ENCODE measurements at places on chromosomes 1 and 21.

- no peak for DNase-seq
- H3K36me3 ChIP-seq: no peaks in the 10 kb centered on the region
- no peaks in the 10 kb centered on the region for H3K27me3 ChIP-seq
These were observed 88.5 kb upstream of the DAB1 start for GRCh38 chr1:57512386-57512785.

DNA sequence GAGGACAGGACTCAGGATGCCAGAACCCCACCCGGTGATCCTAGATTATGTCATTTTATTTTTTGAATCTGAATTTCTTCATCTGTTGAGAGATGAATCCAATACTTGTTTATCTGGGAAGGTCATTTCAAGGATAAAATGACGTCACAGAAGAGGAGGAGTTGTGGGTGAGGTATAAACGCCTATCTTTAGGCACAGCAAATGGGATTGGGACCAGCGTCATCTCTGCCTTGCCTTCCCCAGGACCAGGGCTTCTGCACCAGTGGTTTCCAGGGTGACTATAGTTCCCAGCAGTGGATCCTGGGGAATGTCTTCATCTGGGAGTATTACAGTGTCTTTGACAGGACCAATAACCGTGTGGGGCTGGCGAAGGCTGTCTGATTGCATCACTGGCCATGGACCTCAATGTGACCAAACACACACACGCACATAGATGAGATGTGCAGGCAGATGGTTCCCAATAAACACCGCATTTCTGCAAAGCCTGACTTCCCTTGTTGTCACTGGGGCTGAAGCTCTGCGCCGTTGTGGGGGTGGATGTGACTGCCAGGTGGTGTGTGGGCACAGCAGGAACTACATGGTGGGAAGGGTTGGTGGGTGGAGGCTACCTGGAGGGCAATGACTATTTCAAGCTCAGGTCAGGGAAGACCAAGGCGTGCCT, 28.1 kb downstream of the KCNA10 start:
- no peaks in the 10 kb centered on the region for H3K36me3 ChIP-seq
- no peak overlapping the region for H3K4me3 ChIP-seq
- no peaks in the 10 kb centered on the region for H3K27me3 ChIP-seq
- DNase-seq: no peak
- H3K4me1 ChIP-seq: peaks cover 13% of the 10 kb centered on the region
- H3K27ac ChIP-seq: no peak overlapping the region

GRCh38 chr1:93433407-93433961, 14.4 kb upstream of the FNBP1L start:
- H3K27me3 ChIP-seq: no peaks in the 10 kb centered on the region
- DNase-seq: no peak
- H3K4me3 ChIP-seq: no peak overlapping the region
- no peaks in the 10 kb centered on the region for H3K36me3 ChIP-seq

GRCh38 chr1:53325326-53326087, 2.4 kb downstream of the LRP8 start:
- peaks cover 27% of the 10 kb centered on the region for H3K4me1 ChIP-seq
- H3K4me3 ChIP-seq: peak overlapping the region; percentile 17
- no peak overlapping the region for H3K27ac ChIP-seq

DNA sequence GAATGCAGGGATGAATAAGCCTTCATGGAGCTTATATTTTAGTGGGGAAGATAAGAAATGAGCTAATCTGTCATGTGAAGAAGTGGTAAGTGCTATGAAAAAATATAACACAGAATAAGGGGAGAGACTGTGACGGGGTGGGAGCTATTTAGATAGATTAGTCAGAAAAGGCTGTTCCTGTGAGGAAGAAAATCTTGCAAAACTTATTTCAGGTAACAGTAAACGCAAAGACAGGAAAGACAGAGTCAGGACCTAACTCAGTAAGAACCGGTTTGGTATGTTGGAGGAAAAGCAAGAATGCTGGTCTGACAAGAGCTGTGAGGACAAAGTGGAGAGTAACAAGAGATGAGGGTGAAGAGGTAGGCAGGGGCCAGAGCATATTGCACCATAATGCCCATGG, 22.0 kb downstream of the GNAI3 start:
- no peak overlapping the region for H3K27ac ChIP-seq
- peaks cover 12% of the 10 kb centered on the region for H3K4me1 ChIP-seq
- H3K27me3 ChIP-seq: no peaks in the 10 kb centered on the region
- DNase-seq: no peak

Measured in adrenal gland (tissue), 19 donors.